Substantia nigra (tissue), 51 donors: ENCODE measurements at places on chromosomes 7 and 10.

- DNase-seq, result no peak
Observed at GRCh38 chr7:138556771-138557484, 96.9 kb downstream of the TRIM24 start.

DNA sequence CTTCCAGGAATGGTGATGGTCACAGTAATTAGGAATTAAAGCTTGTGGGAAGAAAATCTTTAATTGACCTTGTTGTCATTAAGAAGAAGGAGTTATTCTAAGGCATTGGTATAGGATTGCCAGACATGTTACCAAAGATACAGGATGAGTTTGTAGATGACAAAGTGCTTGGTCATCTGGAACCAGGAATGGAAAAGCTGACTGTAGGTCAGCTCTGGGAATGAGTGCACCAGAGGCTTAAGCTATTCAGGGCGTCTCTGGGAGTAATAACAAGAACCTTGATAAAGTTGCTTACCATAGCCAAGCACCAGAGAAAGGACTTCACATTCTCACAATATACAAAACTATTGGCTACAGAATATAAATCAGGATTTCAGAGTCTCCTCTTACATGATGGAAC lies 89.0 kb downstream of the PHTF2 start:
- no peak for DNase-seq

GRCh38 chr7:105854498-105854897 lies 21.9 kb downstream of the ATXN7L1 start:
- DNase-seq, result no peak

DNA sequence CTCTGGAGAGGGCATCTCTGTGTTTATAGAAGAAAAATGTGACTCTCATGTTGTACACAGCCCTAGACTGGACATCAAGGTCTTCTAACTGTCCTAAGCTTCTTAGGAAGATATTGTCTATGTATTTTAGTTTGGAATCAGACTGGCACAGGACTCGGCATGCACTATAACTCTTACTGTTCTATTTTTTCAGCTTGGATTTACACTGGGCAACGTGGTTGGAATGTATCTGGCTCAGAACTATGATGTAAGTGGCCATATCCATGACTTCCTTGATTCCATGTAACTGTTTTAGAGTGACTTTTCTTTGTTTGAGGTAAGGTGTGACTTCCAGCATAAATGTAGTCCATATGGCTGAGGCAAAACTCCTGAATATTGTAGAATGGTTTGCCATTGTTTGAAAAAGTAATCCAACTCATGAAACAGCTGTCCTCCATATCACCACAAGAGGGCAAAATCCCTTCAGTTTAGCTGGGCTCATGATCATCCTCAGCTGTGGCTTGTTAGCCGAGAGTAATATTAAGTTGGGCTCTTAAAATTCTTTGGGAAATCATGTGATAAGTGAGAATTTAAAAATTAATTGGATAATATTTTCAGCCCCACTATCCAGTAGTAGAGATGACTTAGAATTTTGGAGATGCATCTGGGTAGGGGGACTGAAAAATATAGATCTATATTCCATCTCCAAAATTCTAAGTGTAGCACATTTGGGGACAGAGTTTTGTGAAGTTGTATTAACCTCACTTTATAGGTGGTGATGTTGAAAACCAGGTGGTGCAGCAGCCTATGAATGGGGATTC lies 10.4 kb downstream of the STMP1 start:
- no peak for DNase-seq

GRCh38 chr10:58857251-58857805 lies 319.1 kb upstream of the PHYHIPL start:
- no peak for DNase-seq

DNA sequence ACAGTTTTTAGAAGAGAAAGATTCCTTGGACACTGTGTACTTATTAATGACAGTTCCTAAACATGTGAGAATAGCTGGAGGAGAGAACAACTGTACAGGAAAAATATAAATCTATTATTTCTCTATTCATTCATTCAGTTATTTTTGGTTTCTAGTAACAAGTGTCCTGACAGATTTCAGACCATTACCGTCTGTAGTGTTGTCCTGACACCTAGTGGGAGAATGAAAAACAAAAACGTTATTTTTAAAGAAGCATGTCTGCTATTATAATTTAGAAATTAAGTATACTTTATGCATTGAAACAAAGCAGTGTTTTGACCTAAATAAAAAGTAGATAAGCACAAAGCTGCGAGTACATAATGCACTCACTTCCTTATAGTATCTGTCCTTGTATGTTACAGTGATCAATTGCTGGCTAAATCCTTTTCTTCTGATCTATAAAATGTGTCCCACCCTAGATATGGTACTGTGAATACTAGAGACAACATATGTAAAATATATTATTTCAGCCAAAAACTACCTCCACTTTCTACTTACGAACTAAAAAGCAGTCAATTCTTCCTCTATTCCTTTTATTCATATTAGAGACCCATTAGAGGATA lies 575.6 kb downstream of the ARL4A start:
- DNase-seq, result no peak

DNA sequence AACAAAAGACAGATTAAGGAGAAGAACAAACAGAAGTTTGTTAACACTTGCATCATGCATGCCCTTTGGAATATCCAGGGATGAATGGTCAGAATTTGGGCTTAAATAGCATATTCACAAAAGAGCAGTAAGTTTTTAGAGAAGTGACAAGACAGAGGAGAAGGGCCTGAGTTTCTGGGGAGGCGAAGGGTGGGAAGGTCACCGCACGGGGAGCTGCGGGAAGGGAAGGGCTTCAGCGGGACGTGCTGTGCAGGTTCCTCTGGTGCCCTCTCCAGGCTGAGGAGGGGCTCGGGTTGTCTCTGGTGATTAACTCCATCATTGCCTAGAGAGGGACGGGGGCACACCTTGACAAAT lies 10.4 kb upstream of the ZNF22 start:
- DNase-seq, result no peak

- DNase-seq, result no peak
Observed at GRCh38 chr7:101241015-101241363, 3.4 kb upstream of the CLDN15 start.

DNA sequence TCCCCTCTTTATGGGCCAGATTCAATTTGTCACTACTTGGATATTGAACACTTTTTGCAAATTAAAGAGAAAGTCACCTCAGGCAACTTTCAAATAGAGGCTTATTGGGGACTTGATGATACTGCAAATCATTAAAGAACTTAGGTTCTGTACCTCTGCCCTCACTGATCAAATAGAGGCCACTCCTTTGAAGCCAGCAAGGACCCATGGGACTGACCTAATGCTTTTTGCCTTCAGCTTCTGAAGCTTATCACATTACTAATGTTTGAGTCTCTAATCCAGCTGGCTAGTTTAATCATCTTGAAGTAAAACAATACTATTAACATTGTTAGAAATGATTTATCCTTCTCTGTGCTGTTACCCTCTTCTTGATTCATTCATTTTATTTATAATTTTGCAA lies 93.0 kb upstream of the ZNF800 start:
- DNase-seq, result no peak

- no peak for DNase-seq
Observed at GRCh38 chr7:26492816-26493215, 201.2 kb downstream of the SNX10 start.

GRCh38 chr7:46841248-46841647 lies 740.7 kb downstream of the TNS3 start:
- DNase-seq, result no peak
